ENCODE measurements at places on chromosomes 6 and 20.

GRCh38 chr6:111027219-111027618, 45.4 kb downstream of the RPF2 start:
- DNase-seq, result no peak

DNA sequence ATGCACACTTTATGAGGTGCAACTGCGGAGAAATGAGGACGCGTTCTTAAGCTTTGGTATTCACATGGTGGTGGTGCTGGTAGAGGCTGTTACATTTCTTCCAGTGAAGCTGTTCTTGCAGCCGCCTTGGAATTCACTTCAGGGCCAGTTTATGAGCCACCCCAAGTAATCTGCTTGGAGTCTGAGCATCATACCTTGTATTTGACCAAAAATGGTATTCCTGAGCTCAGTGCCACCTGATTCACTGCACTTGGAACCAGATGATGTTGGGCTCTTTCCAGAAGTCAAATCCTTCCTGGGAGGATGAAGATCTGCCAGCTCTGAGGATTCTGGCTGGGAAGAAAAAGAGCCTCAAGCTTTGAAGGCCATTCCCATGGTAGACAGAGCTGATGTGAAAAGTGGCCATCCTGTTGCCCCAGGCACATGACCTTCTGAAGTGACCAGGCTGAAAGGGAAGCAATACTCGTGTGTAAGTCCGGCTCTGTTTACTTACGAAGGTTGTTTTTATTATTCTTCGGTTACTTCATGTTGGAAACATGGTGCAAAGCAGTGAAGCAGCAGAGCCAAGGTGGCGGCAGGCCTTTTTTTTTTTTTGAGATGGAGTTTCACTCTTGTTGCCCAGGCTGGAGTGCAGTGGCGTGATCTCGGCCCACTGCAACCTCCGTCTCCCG, 7.7 kb downstream of the MANBAL start:
- no peak for DNase-seq

- no peak for DNase-seq
Observed at GRCh38 chr6:54835176-54835575, 11.4 kb upstream of the FAM83B start.

GRCh38 chr6:44696686-44697085, 309.2 kb downstream of the CDC5L start:
- no peak for DNase-seq

DNA sequence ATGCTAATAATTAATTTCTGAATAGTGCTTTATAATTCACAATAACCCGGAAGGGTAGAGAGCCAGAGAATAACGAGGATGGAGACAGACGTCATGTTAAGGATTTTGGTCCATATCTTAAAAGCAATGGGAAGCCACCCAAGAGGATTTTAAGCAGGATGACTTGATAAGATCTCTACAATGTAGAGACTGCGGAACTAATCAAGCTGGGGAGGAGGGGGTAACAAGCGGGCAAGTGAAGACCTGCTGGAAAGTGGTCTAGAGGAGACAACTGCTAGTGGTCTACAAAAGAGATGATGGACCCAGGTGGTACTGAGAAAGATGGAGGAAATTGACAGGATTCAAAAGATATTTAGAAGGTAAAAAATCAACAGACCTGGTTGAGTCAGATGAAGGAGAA, 7.2 kb downstream of the ZBTB2 start:
- no peak for DNase-seq

DNA sequence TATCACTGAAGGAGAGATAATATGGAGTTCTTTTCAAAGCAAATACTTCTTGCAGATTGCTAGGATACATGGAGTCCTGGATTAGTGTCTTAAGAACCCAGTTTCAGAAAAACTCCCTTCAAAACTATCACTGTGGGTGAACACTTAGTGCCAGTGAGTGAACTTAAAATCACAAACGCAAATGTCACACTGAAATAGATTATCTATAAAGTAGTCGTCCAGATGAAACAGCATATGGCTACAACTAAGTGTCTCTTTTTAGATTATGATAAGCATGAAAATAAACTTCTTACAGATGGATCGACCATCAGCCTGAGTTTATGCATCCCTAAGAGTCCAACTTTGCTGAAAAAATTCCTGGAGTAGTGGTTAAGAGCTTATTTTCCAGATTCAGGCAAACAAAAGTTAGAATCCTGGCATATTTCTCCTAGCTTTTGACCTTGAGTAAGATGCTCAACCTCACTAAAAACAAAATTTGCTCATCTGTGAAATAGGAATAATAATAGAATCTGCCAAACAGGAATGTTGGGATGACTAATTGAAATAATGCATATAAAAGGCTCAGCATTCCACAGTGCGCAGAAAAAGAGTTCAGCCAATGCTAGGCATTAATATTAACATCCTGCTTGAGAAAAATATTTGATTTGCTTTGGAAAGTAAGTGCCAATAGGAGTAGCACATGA, 70.4 kb downstream of the DOK5 start:
- no peak for DNase-seq

GRCh38 chr20:47235853-47236638, 120.5 kb downstream of the ZMYND8 start:
- DNase-seq, result no peak

DNA sequence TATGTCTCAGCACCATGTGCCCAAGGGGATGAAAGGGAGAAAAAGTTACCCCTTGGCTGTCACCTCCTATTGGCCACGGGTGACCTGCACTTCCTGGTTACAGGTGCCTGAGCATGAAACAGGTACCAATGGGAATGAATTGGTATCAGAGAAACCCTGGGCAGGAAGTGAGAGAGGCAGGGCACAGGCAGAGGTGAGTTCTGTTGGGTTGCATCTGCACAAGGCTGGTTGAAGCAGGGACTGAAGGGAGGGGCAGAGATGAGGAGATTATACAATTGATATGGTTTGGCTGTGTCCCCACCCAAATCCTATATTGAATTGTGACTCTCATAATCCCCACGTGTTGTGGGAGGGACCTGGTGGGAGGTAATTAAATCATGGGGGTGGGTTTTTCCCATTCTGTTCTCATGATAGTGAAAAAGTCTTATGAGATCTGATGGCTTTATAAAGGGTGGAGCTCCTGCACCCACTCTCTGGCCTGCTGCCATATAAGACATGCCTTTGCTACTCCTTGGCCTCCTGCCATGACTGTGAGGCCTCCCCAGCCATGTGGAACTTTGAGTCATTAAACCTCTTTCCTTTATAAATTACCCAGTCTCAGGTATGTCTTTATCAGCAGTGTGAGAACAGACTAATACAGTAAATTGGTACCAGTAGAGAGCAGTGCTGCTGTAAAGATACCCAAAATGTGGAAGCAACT, 291.8 kb downstream of the LRFN2 start:
- DNase-seq, result no peak

- no peak for DNase-seq
Observed at GRCh38 chr6:52306972-52307870, 22.7 kb upstream of the MCM3 start.

DNA sequence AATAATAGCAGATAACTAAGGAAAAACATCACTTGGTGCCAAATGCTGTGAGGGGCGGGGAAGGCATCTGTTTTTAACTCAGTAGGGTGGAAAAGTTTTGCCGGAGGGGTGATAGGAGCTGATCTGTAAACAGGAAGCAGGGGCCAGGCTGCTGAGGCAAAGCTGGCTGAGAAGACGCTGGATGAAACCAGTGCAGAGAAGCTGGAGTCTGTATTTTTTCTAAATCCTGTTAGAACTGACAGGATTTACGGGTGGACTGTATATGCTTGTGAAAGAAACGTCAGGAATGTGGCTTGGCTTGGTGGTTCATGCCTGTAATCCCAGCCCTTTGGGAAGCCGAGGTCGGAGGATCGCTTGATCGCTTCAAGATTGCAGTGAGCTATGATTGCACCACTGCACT, 5.6 kb downstream of the PCMTD2 start:
- DNase-seq, result peak; percentile 78

DNA sequence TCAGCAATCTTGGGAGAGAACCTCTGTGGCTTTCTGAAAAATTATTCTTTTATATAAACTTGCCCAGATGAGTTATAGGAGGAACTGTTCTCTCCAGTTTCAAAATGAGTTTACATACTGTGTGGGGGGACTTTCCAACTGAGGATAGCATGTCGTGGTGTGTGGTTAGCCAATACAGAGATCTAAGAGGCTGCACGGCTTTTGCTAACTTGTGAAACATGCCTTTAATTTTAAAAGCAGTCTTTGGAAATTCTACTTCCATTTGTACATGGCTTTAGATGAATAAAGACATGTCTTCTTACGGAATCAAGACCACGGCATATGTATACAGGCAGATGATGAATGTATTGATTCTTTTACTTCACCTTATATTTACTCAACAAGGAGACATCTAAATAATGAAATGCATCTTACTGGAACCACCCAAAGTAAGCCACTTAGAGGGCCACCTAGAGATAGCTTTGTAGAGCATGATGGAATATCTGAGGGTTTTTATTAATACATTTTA, 39.8 kb downstream of the HIVEP1 start:
- DNase-seq, result peak; percentile 26

- no peak for DNase-seq
Observed at GRCh38 chr20:45581702-45582101, 2.6 kb upstream of the WFDC8 start.

- DNase-seq, result peak; percentile 87
Observed at GRCh38 chr6:27684264-27685211, 211.6 kb upstream of the ZNF184 start.

- no peak for DNase-seq
Observed at GRCh38 chr6:36120979-36121786, 9.1 kb upstream of the MAPK13 start.

- DNase-seq, result peak; percentile 41
Observed at GRCh38 chr6:88982720-88983119, 19.3 kb upstream of the RNGTT start.

GRCh38 chr6:41027241-41027640, 11.8 kb downstream of the UNC5CL start:
- no peak for DNase-seq

GRCh38 chr20:60389441-60389840, 431.2 kb downstream of the CDH26 start:
- DNase-seq, result no peak

DNA sequence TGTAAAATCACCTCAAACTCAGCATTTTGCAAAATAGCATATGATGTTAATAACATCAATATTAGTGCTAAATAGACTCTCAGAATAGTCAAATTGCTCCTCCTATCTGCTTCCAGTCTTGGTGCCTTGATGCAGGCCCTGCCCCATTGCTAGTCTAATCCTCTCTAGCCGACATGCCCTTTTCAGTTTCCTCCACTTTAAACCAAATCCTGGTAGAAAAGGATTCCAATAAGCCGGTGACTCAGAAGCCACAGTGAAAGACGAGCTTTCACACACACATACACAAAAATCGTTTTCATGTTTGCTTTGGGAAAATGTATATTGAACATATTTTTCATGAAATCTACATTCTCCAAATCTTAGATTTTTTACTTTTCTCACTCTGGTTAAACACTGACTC, 203.1 kb downstream of the LMBRD1 start:
- DNase-seq, result no peak

- DNase-seq, result no peak
Observed at GRCh38 chr6:135094403-135094821, 39.8 kb upstream of the HBS1L start.

- peak; percentile 30 for DNase-seq
Observed at GRCh38 chr6:55819811-55820210, 55.6 kb downstream of the BMP5 start.

- no peak for DNase-seq
Observed at GRCh38 chr20:30484749-30485070, 772.8 kb upstream of the DEFB115 start.

- DNase-seq, result no peak
Observed at GRCh38 chr6:111030008-111031007, 48.5 kb downstream of the RPF2 start.

DNA sequence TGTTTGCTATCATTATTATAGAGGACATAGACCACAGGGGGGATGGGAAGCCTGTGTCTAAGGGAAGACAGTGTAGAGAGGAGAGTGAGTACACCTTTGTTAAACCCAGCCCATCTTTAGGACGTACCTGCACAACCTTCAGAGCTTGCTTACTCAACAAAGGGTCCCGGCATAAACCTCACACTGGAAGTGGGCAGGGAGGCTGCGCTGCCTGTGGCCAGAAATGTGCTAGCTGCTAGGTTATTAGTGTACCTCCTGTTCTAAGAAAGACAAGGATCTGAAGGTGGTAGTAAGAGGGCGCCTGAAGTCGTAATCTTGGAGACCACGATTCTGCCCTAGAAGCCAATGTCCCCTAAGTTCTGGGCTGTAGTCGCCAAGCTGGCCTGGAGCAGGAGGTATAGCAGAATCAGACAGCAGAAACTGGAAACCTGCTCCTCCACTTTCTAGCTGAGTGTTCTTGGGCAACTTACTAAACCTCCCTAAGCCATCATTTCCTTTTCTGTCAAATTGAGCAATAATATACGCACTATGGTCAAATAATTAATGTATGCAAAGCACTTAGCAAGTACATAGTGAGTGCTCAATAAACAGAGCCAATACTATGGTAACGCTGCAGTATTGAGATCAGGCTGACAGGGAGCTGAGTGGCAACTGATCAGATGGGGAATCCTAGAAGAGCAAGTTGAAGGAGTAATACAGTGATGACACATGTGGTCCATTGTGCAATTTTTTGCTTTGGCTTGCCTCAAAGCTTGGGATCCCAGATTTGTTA, 16.8 kb upstream of the AKIRIN2 start:
- no peak for DNase-seq

- no peak for DNase-seq
Observed at GRCh38 chr6:5199283-5199682, 61.5 kb downstream of the LYRM4 start.

DNA sequence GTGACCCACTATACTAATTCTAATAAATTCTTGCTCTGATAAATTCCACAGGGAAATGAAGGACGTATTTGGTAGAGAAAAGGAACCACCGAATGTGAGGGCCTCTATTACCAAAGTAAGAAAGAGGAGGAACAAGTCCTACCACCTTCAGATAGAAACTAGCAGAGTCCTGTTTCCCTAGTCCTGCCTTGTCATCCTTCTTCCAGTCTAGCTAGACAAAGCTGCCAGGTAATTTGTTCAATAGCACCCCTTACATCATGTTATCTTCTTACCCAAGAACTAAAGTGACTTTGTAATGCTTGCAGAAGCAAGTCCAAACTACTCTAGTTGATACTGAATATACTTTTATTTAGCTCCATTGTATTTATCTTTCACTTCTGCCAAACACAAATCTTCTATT, 29.3 kb upstream of the FAM83B start:
- no peak for DNase-seq

- no peak for DNase-seq
Observed at GRCh38 chr6:150254770-150255169, 111.9 kb downstream of the PPP1R14C start.

- DNase-seq, result no peak
Observed at GRCh38 chr6:145765449-145765848, 30.1 kb upstream of the EPM2A start.

- no peak for DNase-seq
Observed at GRCh38 chr20:13543783-13544182, 94.9 kb downstream of the TASP1 start.

GRCh38 chr20:51198876-51199523, 176.1 kb upstream of the KCNG1 start:
- DNase-seq, result no peak

GRCh38 chr20:34875642-34876405, 588 bp upstream of the ACSS2 start:
- DNase-seq, result peak; percentile 95

- DNase-seq, result no peak
Observed at GRCh38 chr6:35072051-35072697, 69.0 kb downstream of the TCP11 start.

Data from H4 (cell line).